ENCODE measurements at places on chromosomes 3 and 15. TPM values are rescaled to one million over a fixed set of nuclear protein-coding genes. Genes with fewer than 3 reads are reported as not detected.

- no peak for DNase-seq
Measured at GRCh38 chr3:37423825-37424224, 249.4 kb upstream of the LRRFIP2 start.

- DNase-seq, result no peak
Measured at GRCh38 chr3:149792452-149793270, at the start of gene ANKUB1. TSS of gene ANKUB1 (minus strand) at chr3:149792554. CDS start at chr3:149792366, 188 bp downstream.

GRCh38 chr15:44081026-44082013 is 113.8 kb downstream of the FRMD5 start:
- DNase-seq, result no peak

Gene MYD88
- total RNA-seq, result 5.2 TPM

Gene STAB1
- total RNA-seq, result not detected

Gene TJP1
- 47.2 TPM for total RNA-seq

DNA sequence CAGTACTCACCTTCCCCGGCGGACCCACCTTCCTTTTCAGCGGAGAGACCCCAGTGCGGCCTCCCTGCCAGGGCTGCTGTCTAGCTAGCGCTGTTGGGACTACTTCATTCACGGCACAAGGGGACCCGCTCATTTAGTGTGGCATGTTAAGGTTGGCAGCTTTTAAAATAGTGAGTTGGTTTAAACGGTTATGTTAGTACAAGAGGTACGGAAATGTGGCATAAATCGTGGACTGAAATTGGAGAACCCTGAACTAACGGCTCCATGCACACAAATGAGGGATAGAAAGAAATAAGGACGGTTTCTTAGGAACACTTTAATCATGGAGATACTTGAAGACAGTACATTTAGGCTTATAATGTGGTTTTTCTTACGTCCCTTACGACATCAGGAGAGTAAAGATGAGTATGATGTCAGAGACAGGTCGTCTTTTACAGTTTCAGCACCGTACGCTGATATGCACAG is 752 bp downstream of the CEP63 start:
- no peak for DNase-seq

- DNase-seq, result no peak
Measured at GRCh38 chr3:150388498-150389418, 19.3 kb upstream of the TSC22D2 start.

- no peak for DNase-seq
Measured at GRCh38 chr15:58690703-58691102, 58.8 kb downstream of the ADAM10 start.

Gene WDR49
- total RNA-seq, result not detected

GRCh38 chr15:91407269-91407889 is 307.3 kb downstream of the SV2B start:
- DNase-seq, result no peak

GRCh38 chr3:79018671-79019136 is 749.1 kb downstream of the ROBO1 start:
- peak; percentile 64 for DNase-seq

Gene STRIT1
- total RNA-seq, result not detected

- no peak for DNase-seq
Measured at GRCh38 chr3:28286595-28286994, 45.2 kb downstream of the CMC1 start.

Gene IMP3
- total RNA-seq, result 85.3 TPM

Gene GOLGA6A
- total RNA-seq, result not detected
